ENCODE measurements at places on chromosomes 6 and 20.

DNA sequence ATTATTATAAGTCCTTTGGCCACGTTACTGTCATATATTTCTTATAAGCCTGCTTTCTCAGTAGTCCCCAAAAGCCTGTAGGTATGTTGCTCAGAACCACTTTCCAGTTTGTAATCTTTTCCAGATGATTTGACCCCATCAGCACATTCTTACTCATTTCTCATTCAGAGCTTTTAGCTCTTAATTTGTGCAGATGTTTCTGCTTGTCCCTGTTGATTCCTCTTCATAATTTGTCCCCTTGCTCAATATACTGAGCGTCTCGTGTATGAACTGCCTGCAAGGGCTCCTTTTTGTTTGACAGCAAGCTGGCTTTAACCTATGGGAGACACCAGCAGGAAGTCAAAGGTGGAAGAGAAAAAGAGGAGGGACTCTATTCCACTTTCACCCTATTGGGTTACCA is 733.8 kb upstream of the GJE1 start:
- DNase-seq: no peak

- no peak for DNase-seq
Observed at GRCh38 chr6:135655055-135655454, 157.5 kb upstream of the AHI1 start.

DNA sequence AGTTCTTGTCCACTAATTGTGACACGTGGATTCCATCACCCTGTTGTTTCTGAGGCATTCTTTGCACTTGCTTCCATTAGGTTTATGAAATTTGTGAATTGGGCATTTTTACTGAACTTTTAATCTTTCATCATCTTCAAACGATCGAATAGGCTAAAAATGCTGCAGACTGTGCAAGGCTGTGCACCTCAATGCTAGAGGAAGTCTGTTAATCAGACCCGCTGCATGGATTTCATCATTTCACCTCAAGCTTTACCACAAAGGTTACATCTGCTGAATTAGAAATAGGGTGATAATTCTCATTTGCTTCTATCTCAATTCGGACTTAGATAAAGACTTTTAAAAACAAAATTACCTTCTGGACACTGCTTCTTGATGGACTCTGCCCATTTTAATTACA is 27.8 kb upstream of the F13A1 start:
- DNase-seq: no peak

DNA sequence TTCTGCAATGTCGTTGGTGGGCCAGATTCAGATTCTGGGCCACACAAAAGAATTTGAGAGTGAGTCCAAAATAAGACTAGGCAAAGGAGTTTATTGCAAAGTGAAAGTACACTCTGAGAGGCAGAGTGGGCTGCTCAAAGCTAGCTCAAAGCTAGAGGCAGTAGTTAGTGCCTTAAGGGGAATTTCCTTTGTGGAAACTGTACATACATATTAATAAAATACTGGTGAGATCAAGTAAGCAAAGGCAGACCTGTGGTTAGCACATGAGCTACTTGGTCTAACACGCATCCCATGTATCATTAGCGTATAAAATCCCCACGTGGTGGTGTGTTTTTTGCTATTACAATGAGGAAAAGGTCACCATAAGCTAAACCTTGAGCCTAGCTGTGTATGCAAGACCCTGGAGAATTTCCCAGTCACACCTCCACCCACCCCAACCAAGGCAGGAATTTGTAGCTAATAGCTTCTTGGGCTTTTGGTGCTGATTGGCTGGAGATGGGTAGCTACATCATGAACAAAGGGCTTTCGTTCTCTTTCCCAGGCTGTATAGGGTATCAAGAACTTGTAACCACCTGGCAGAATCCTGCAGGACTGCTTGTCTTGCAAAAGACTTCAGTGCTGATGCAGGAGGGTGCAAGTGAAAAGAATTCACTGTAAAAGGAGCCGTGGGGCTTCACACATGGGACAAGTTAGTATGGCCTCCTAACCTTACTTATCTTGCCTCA is 14.7 kb upstream of the TRIM26 start:
- DNase-seq: no peak

- no peak for DNase-seq
Observed at GRCh38 chr6:100559859-100560258, 95.1 kb upstream of the SIM1 start.

DNA sequence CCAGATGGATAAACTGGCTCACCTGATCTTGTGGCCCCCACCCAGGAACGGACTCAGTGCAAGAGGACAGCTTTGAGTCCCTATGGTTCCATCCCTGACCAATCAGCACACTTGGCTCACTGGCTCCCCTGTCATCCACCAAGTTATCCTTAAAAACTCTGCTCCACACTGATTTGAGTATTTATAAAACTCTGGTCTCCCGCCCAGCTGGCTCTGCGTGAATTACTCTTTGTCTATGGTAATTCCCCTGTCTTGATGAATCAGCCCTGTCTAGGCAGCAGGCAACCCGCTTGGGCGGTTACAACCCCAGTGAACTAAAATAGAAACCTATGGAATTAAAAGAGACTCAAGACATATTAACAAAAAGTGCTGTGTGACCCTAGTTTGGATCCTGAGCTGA is 38.1 kb upstream of the CD83 start:
- no peak for DNase-seq

DNA sequence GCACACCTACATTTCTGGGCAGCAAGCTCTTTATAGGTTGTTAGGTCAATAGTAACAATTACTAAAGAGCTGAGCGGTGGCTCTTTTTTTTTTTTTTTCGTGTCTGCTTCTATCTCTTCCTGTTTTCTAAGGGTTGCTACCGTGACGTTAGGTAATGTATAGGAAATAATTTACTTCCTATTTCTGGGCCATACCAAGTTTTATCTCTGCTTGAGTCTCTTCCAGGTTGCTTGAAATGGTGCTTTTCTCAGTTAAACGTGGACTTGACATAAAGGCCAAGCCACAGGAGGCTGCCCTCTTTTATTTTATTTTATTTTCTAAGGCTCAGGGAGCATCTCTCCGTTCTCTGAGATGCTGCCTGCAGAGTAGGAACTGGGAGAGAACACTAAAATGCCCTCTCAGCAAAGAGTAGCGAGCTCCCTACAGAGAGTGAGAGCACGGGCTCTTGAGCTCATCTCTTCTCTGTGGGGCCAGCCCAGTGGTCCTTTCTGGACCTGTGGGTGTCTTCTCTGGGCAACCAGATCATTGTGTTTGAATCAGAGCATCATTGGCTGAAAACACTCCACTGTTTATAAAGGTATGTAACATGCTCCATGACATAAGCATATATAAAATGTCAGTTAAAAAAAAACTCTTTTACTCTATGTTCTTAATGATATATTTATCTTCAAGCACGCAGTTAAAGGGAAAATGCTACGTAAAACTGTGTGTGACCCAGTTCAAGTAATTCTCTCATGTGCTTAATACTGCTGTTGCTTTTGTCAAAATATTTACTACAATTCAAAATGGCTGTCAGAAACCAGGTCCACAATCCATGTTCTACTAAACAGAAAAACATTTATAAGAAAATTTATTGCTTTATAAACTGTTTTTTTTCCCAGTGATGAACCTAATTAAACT is at the start of gene ZNF831:
Gene ZNF831 (plus strand): TSS at position 191 of the 900 bp plus-strand sequence. CDS start 27,199 bp downstream, outside the sequence.
- no peak for DNase-seq

DNA sequence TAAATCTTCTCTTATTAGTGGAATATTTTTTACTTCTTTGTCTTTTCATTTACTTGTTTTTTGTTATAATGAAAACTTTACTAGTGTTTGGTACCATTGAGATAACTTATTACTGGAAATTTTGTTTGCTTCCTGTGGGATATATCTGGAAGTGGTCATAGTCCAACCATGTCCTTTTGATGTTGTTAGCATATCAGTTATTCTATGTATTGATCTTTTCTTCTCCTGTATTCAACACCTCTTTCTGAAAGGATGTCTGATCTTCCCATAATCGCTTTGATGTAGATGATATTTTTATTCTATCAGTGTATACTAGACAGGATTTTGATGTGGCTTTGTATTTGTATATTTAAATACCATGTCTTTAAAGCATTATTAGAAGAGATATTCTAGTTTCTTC is 17.0 kb downstream of the ZNF451 start:
- DNase-seq: no peak

DNA sequence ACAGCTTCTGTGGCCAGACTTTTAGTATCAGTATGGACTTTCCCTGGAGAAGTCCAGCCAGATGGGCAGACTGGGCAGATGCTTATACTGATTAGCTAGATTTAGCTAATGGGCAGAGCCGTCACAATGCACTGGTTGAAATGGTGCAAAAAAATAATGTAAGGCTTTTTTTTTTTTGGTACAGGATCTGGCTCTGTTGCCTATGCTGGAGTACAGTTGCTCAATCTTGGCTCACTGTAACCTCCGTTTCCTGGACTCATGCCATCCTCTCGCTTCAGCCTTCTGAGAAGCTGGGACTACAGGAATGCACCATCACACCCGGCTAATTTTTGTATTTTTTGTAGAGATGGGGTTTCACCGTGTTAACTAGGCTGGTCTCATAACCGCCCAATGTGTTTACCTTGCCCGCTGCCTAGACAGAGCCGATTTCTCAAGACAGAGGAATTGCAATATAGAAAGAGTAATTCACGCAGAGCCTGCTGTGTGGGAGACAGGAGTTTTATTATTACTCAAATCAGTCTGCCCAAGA is 16.4 kb upstream of the KIFC1 start:
- peak; percentile 32 for DNase-seq

DNA sequence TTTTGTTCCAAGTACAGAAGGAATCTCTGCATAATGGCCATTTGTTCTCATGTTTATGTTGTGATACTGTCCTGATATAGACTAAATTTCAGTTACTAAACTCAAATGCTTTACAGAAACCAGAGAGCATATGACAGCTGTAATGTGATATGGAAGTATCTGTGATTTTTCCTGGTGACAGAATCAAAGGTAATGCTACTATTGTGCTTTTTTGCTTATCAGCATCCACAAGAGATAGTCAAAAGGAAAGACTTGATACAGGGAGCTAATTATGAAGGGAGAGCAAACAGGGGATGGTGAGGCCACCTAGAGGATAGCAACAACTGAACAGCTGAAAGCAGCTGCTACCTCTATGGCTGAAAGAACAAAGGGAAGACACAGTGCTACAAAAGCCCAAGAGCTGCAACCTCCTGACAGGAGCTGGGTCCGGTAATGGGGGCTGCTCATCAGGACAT is 181.4 kb downstream of the PHF3 start:
- no peak for DNase-seq

DNA sequence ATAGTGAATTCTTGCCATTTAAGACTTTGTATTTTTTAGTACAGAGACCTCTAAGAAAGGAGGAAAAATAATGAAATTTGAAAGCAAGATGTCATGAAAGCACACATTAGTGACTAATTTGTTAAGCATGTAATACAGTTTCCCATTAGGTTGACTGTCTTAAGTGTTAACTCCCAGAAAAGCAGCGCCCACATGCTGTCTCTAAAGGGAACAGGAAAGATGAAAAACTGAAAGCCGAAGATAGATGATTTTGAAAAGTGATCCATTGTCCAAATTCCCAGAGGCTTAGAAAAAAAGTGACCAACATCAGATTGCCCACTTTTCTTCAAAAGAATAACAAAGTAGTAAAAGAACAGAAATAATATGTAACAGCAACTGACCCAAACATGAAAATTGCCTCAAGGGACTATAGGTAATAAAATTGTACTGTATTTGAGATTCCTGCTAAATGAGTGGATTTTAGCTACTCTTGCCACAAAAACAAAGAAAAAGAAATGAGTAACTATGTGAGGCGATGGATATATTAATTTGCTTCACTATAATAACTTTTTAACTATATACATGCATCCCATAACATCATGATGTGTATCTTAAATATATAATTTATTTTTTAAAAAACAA is 83.2 kb upstream of the OGFRL1 start:
- DNase-seq: no peak

DNA sequence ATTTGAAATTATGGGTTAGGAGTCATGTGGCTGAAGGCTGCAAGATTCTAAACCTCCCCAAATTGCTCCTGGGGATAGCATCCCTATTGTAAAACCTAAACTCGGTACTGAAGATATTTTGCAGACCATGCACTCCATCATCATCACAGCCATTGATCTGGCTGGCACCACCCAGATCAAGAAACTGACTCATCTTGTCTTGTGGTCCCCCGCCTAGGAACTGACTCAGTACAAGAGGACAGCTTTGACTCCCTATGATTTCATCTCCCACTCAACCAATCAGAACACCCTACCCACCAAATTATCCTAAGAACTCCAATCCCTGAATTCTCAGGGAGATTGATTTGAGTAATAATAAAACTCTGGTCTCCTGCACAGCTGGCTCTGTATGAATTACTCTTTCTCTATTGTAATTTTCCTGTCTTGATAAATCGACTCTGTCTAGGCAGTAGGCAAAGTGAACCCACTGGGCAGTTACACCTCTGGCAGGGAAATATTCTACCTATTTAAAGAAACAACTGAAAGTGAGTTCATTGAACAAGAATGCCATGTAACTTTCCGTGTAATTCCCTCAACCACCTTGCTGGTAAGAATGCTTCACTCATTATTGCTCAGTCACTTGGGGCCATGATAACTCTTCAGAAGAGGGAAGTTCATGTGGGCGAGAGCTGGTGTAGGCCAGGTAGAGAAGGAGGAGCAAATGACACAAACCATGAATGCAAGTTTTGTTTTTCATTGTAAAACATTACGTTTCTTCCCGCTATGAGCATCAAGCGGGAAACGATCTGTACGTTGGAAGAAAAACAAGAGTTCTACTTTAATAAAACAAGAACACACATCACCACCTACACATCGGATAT is 602.9 kb upstream of the ARID1B start:
- no peak for DNase-seq

DNA sequence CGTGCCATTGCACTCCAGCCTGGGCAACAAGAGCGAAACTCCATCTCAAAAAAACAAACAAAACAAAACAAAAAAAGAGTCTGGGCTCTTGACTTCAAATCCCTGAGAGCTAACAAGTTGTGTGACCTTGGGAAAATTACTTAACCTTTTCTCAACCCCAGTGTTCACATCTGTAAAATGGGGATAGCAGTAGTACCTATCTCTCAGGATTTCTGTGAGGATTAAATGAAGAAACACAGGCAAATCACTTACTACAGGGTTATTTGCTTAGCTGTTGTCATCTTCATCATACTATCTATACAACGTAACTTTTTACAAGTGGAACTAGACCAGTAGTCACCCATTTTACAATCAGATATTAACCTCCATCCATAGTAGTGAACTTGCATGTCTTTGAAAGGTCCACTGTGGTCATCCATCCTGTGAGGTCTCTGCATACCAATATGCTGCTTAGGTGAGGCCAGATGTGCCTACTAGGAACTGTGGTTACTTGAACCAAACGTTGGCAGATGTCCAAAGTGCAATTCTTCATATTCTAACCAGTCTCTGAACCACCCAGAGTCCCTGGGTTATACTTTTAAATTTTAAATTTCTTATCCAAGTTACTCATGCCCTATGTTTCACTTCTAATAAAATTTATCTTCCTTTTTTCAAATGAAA is 128.9 kb upstream of the BEND3 start:
- no peak for DNase-seq

Data from endothelial cell of umbilical vein (primary cell).